ENCODE measurements at places on chromosomes 16 and 17.

DNA sequence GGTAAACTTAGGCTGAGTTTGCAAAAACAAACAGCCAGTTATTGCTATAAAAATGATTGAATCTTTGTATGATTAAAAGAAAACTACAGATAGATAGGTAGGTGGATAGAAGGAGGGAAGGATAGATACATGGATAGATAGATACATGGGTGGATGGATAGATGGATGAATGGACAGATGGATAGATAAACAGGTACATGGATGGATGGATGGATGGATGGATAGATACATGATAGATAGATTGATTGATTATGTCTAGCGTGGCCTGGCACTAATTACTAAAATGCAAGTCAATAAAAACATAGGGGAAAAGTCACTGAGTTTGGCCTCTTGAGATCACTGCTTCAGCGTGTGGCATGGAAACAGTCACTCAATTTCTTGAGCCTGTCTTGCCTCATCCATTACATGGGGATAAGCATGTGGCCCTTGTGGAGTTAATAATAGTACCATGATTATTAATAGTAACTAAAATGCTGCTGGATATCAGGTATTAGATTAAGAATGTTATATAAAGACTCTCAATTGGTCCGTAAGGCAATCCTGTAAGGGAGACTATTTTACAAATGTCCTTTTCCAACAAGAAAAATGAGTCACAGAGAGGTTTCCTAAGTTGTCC is 184.9 kb downstream of the HS3ST3A1 start:
- H3K4me3 ChIP-seq: no peak overlapping the region
- DNase-seq: no peak
- no peaks in the 10 kb centered on the region for H3K4me1 ChIP-seq
- H3K36me3 ChIP-seq: no peaks in the 10 kb centered on the region
- no peak overlapping the region for H3K27ac ChIP-seq

GRCh38 chr16:68472581-68472980 is 24.3 kb upstream of the SMPD3 start:
- DNase-seq: no peak
- H3K27ac ChIP-seq: no peak overlapping the region
- no peak overlapping the region for H3K4me3 ChIP-seq
- no peaks in the 10 kb centered on the region for H3K27me3 ChIP-seq
- no peaks in the 10 kb centered on the region for H3K36me3 ChIP-seq
- peaks cover 15% of the 10 kb centered on the region for H3K4me1 ChIP-seq

- H3K36me3 ChIP-seq: no peaks in the 10 kb centered on the region
- peaks cover 20% of the 10 kb centered on the region for H3K4me1 ChIP-seq
- no peaks in the 10 kb centered on the region for H3K27me3 ChIP-seq
- no peak overlapping the region for H3K4me3 ChIP-seq
- peak overlapping the region; percentile 78 for H3K27ac ChIP-seq
These were observed 6.7 kb downstream of the CCDC57 start for GRCh38 chr17:82205720-82206508.

DNA sequence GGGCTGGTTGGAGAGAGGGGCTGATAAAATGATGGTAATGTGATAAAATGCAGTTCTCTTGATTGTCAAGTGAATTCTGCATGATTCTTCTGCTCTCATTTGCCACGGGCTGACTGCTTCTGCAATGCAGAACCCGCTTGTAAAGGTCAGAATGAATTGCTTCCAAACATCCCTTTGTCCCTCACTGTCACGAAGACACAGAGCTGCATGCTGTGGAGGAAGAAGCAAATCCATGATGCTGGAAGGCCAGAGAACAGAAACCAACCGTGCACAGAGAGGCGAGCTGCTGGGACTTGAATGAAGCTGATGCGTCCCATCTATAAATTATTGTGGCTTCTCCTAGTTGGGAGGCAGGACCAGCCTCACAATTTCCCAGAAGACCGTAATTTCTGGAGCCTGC is 171.6 kb downstream of the PRKCB start:
- H3K27ac ChIP-seq: no peak overlapping the region
- DNase-seq: no peak
- no peaks in the 10 kb centered on the region for H3K27me3 ChIP-seq
- H3K4me3 ChIP-seq: no peak overlapping the region
- H3K36me3 ChIP-seq: no peaks in the 10 kb centered on the region
- H3K4me1 ChIP-seq: peaks cover 7% of the 10 kb centered on the region

DNA sequence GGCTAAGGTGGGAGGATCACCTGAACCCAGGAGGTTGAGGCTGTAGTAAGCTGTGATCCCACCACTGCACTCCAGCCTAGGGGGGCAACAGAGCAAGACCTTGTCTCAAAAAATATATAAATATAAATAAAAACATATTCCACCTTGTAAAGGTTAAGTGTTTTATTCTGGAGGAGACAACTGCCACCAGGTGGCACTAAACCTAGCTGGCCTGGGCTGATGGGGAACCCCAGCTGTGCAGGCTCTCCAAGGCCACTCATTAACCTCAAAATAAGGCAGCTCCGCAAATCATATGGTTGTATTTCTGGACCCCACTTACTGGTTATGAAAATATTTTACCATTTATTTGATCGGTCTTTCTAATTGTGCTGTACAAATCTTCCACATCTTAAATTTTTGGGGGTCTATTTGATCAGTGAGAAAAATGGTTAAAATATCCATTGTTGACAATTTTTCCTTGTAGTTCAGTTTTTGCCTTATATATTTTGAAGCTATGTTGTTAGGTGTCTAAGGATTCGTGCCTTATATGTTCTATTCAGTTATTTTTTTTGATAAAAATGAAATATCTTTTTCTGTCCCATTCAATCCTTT is 8.5 kb upstream of the ICAM2 start:
- no peak overlapping the region for H3K4me3 ChIP-seq
- DNase-seq: peak; percentile 64

- no peak for DNase-seq
- no peak overlapping the region for H3K4me3 ChIP-seq
- no peaks in the 10 kb centered on the region for H3K36me3 ChIP-seq
- no peaks in the 10 kb centered on the region for H3K27me3 ChIP-seq
- peaks cover 2% of the 10 kb centered on the region for H3K4me1 ChIP-seq
These were observed 31.3 kb downstream of the MPHOSPH6 start for GRCh38 chr16:82138478-82139285.

DNA sequence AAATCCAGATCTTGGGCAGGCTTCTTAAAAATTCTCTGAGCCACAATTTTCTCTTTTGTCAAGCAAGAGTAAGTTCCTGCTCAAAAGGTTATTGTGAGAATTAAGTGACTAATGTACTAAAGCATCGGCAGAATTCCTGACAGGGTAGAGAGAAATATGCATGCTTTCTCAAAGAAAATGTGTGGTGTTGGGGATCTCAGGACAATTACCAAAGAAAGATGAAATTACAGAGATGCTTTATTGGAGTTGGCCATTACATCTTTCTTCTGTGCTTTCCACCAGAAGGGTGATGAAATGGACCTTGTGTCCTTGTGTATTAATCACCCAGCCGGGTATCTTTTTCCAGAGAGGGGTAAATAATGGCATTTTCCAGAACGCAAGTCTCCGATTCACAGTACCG is 1.7 kb upstream of the USP43 start:
- no peaks in the 10 kb centered on the region for H3K36me3 ChIP-seq
- H3K27ac ChIP-seq: no peak overlapping the region
- peaks cover 24% of the 10 kb centered on the region for H3K27me3 ChIP-seq
- no peak for DNase-seq
- peaks cover 10% of the 10 kb centered on the region for H3K4me1 ChIP-seq
- H3K4me3 ChIP-seq: no peak overlapping the region

- no peak overlapping the region for H3K4me3 ChIP-seq
- no peaks in the 10 kb centered on the region for H3K36me3 ChIP-seq
- no peaks in the 10 kb centered on the region for H3K27me3 ChIP-seq
- no peak for DNase-seq
- no peaks in the 10 kb centered on the region for H3K4me1 ChIP-seq
- no peak overlapping the region for H3K27ac ChIP-seq
These were observed 39.7 kb upstream of the TBC1D3K start for GRCh38 chr17:37884516-37884915.

- H3K4me1 ChIP-seq: peaks cover 17% of the 10 kb centered on the region
- H3K36me3 ChIP-seq: peaks cover 8% of the 10 kb centered on the region
These were observed 738 bp upstream of the XPO6 start for GRCh38 chr16:28212532-28212873.

GRCh38 chr16:7103056-7103455 is 229.6 kb upstream of the RBFOX1 start:
- no peaks in the 10 kb centered on the region for H3K27me3 ChIP-seq
- no peak overlapping the region for H3K4me3 ChIP-seq
- DNase-seq: no peak
- H3K36me3 ChIP-seq: no peaks in the 10 kb centered on the region
- H3K4me1 ChIP-seq: no peaks in the 10 kb centered on the region

DNA sequence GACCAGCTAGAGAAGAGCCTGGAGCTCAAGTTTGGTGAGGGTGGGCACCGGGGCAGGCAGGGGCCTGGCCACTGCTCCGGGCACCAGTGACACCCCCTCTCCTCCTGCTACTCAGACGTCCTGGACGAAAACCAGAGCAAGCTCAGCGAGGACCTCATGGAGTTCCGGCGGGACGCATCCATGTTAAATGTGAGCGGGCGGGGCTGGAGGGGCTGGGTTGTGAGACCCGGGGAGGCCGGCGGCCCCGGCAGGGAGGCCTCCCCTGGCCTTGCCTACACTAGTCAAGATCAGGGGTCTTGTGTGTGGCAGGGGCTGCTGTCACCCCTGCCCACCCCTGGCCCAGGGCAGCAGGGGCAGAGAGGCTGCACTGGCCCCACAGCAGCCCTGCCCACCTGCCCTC is 17.8 kb downstream of the TRAF7 start:
- DNase-seq: no peak
- peaks cover 46% of the 10 kb centered on the region for H3K36me3 ChIP-seq
- no peaks in the 10 kb centered on the region for H3K4me1 ChIP-seq
- no peaks in the 10 kb centered on the region for H3K27me3 ChIP-seq
- no peak overlapping the region for H3K27ac ChIP-seq
- no peak overlapping the region for H3K4me3 ChIP-seq

DNA sequence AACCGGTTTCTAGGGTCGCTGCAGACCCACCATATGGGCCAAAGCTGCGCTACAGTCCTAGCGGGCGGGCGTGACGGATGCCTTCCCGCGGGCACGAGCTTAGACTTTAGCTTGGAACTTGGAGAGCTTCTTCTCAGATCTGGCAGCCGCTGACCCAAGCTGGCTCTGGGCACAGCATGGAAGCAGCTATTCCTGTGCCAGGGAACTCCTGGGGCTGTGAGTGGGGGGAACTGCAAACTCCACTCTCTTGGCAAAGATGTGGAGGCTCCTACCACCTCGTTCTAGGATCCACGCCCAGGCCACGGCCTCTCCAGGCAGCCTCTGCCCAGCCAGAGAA is 8.8 kb downstream of the FAAP100 start:
- H3K27ac ChIP-seq: no peak overlapping the region
- no peaks in the 10 kb centered on the region for H3K4me1 ChIP-seq
- DNase-seq: no peak
- H3K27me3 ChIP-seq: no peaks in the 10 kb centered on the region
- H3K36me3 ChIP-seq: peaks cover 66% of the 10 kb centered on the region

DNA sequence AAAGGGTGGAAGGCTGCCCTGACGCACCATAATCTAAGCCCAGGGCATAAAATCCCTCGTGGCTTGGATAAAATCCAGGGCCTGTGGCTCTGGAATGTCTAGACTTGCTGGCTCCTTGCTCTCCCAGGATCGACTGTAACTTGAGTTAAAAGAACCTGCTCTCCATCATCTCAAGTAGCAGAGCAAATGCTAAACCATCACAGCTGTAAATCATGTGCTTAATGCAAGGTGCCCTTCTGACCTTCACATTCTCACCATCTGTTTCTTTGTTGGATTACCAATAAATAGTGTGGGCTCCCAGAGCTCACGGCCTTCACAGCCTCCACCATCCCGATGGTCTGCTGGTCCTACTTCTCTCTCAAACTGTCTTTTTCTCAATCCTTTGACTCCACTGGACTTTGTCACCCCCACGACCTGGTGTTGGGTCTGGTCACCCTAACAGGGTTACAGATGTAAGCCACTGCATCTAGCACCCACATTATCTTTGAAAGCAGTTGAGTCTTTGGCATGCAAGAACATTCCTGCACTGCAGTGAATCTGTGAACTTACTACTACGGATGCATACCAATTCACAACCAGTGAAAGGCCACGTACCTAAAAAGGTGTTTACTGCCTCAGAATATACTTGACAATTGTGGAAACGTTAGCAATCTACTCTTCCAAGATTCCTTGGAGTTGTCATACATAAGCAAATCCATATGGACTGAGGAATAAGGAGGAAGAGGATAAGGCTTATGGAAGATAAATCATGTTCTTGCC is 15.3 kb downstream of the RSL1D1 start:
- H3K4me1 ChIP-seq: no peaks in the 10 kb centered on the region
- H3K36me3 ChIP-seq: peaks cover 50% of the 10 kb centered on the region
- H3K27ac ChIP-seq: no peak overlapping the region
- DNase-seq: no peak

DNA sequence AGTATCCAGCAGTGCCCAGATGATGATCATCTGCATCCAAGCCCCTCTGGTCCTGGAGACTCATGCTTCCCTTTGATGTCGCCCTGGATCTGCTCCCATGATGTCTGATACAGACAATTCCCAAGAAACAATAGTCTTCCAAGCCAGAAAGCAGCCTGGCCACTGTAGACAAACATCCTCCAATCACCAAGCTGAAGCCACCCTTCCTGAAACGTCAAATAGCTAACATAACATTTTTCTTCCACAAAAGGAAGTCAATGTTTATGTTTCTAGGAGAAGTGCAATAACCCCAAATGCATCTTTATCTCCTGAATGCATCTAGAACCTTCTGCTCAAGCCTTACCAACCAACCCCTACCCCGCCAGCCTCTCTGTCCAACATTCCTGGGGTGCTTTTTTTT is 1.2 kb upstream of the DPEP2 start:
- H3K4me3 ChIP-seq: peak overlapping the region; percentile 33
- H3K4me1 ChIP-seq: peaks cover 42% of the 10 kb centered on the region
- no peak for DNase-seq
- H3K27ac ChIP-seq: peak overlapping the region; percentile 49

DNA sequence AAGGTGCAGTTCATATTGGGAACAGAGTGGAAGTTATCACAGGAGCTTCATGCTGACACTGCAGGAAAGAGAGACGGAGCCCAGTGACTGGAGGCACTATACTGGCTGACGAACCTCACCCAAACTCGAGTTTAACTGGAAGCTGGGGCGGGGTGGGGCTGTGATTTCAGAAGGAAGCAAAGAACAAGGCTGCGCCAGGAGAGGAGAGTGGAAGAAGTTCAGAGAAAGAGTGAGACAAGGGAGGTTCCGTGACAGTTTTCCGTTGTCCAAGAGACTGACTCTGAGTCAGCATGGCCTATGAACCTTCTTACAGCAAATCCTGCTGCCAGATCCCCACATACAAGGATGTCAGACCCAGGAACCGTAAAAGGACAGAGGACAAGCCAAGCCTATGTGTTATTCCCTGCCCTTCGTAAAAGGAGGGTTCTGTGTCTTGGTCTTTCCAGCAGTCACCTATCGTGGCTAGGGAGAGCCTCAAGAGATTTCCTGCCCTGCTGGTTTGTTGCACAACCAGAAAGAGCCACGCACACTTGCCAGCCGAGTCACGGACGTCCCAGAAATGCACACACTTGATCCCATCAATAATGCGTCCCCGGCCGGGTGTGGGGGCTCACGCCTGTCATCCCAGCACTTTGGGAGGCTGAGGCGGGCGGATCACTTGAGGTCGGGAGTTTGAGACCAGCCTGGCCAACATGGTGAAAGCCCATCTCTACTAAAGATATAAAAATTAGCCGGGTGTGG is 5.1 kb downstream of the PITPNA start:
- no peak for DNase-seq
- peaks cover 10% of the 10 kb centered on the region for H3K4me1 ChIP-seq

GRCh38 chr17:55434721-55435120 is 13.1 kb upstream of the MMD start:
- H3K4me3 ChIP-seq: no peak overlapping the region
- H3K36me3 ChIP-seq: no peaks in the 10 kb centered on the region
- H3K27ac ChIP-seq: no peak overlapping the region
- DNase-seq: no peak
- H3K27me3 ChIP-seq: no peaks in the 10 kb centered on the region

All from effector memory CD4-positive, alpha-beta T cell (primary cell).